ENCODE measurements at places on chromosomes 16 and 17.

GRCh38 chr17:74532115-74532514 is 840 bp upstream of the CD300LB start:
- DNase-seq: peak; percentile 18

- no peak for DNase-seq
Observed at GRCh38 chr17:6100146-6100545, 30.0 kb downstream of the WSCD1 start.

- DNase-seq: no peak
Observed at GRCh38 chr17:46026166-46027047, 27.4 kb downstream of the STH start.

GRCh38 chr16:72197545-72197944 is 25.6 kb upstream of the PMFBP1 start:
- no peak for DNase-seq

DNA sequence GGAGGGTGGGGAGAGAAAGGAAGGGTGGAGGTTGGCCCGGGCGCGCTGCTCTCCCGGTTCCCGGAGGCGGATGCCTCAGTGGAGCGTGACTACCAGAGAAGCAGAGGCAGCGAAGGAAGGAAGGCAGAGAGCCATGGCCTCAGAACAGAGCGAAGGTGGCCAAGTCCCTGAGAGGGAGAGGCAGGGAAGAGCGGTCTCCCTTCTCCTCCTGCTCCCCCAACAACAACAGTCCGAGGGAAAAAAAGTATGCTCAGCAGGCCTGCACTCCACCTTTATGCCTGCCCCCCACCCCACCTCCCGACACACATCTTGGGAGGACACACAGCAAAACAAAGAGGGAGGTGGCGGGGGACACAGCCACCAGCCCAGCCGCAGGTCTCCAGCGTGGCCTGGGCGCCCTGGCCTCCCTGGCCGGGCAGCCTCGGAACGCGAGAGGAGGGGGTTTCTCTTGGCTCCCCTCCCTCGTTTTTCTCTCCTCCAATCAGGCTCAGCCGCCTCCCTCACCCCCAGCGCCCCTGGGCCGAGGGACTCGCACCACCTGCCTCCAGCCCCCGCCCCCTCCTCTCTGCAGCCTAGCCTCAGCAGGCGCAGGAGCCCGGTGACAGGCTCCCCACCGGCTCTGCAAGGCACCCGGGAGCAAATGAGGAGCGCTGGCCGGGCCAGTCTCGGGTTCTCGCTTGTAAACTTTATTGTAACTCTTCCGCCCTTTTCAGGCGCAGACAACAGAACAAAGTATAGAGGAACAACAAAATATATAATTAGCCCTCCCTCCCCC is 1.1 kb upstream of the HOXB7 start:
- no peak for DNase-seq

DNA sequence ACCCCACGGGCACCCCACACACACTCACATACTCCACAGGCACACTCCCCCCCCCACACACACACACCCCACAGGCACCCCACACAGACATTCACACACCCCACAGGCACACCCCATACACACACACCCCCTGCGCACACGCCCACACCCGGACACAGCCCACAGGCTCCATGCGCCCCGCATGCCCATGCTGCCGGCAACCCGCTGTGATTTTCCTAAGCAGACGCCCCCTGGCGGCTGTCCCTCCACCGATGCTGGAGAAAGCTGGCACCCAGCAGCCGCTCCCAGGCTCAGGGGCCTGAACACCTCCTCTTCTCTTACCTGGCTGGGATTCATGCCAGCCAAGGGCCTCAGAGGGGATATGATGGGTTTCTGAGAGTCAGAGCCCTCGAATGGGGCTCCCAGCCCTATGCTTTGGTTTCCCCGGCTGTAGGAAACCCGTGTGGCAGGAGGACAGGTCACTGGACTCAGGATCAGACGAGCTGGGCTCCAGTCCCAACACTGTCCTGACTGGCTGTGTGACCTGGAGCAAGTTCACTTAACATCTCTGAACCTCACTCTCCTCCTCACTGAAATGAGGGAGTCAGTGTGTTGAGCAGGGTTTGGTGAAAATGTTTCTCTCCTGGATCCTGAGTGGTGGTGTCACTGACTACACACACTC is 19.6 kb upstream of the TNFRSF13B start:
- DNase-seq: peak; percentile 77

- no peak for DNase-seq
Observed at GRCh38 chr17:65093930-65094329, 37.4 kb upstream of the GNA13 start.

GRCh38 chr17:50207315-50207714 is 5.9 kb upstream of the COL1A1 start:
- no peak for DNase-seq

- DNase-seq: no peak
Observed at GRCh38 chr16:55035956-55036355, 105.3 kb downstream of the IRX5 start.

GRCh38 chr17:73142872-73143381 is 21.9 kb upstream of the SSTR2 start:
- peak; percentile 6 for DNase-seq

- no peak for DNase-seq
Observed at GRCh38 chr17:63675607-63676546, 24.0 kb downstream of the LIMD2 start.

DNA sequence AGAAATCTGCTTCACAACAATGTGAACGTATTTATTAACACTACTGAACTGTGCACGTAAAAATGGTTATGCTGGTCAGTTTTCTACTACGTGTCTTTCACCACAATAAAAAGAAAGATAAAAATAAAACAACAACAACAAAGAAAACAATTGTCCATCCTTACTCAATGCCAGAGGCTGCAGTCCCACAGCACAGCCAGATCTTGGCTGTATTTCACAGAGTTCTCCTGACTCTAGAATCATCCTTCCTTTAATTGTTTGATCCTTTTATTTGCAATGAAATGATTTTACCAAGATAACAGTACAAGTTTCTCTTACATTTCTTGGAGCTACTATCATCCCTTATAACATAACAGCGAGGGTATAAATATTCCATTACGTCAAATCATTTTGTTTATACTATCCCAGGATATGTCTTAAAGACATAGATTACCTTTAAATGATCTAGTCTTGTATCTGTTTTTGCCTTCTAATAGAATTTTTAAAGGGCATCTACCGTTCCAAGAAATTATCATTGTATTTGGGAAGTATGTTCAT is 103.3 kb downstream of the SLC39A11 start:
- DNase-seq: no peak

DNA sequence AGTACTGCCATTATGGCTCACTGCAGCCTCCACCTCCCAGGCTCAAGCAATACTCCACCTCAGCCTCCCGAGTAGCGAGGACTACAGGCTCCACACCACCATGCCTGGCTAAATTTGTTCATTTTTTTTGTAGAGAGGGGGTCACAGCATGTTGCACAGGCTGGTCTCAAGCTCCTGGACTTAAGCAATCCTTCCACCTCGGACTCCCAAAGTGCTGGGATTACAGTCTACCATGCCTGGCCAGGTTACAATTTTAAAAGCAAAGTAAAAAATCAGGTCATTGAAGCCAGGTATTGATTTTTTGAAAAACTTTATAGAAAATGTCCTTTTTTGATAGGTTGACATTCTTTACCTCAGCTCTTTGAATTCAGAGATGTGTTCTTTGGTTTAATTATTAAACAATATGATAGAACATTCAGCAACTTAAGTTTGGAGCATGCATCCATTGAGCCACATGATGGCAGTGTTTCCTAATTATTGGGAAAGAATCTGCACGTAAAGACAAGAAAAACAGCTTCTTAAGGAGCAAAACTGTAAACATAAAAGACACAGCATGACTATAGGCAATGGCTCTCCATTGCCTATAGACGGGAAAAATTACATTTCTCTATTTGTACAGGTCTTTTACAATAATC is 1.7 kb upstream of the SLC16A11 start:
- peak; percentile 83 for DNase-seq

DNA sequence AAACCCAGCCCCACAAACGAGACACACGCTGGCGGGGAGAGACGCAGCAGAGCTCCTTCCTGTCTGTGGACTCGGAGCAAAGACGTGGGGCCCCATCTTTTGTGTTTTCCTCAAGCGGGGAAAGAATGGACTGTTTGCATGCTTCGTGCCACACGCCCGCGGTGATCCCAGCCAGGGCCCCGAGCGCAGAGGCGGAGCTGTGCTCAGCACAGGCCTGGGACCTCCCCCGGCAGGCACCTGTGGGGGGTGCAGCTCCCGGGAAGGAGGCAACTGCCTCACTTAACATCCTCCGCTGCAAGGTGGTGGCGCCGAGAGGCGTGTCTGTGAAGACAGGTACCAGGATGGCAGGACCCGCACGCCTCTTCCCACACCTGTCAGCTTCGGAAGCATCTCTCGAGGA is 19.1 kb downstream of the TRARG1 start:
- DNase-seq: peak; percentile 23

GRCh38 chr17:44922746-44923470 is 7.6 kb upstream of the GFAP start:
- DNase-seq: no peak

DNA sequence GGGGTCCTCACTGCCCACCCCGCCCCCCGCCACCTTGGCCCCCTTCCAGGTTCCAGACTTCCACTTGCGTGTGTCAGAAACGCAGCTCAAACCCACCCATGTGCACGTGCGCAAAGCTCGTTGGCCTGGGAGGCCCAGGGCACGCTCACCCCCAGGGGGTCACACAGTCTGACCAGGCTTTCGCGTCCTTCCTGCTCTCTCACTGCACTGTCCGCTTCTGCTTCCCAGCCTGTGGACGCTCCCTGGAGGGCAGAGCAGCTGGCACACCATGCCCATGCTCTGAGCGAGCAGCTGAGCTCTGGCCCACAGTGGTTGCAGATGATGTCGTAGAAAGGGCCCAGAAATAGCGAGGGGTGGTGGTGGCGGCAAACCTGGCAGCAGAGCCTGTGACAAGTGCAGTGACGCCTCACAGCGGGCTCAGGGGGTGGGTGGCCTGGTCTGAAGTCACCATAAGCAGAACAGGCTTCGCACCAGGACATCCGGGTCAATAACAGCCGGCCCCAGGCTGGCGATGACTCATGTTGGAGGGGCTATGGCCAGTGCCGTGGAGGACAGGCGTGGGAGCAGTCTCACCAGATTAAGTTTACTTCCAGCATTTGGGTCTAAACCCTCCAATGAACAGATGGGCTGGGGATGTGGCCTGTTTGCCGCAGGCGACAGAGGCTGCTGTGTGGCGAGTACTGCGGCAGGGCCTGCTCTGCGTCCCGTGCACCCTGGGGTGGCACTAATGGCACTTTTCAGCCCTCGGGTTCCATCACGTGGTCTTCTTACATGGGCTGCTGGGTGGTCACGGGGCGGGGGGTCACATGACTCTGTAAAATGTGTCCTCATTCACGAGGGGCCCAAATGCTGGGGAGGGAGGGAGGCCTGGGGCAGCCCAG is 49.0 kb downstream of the NT5M start:
- DNase-seq: no peak

DNA sequence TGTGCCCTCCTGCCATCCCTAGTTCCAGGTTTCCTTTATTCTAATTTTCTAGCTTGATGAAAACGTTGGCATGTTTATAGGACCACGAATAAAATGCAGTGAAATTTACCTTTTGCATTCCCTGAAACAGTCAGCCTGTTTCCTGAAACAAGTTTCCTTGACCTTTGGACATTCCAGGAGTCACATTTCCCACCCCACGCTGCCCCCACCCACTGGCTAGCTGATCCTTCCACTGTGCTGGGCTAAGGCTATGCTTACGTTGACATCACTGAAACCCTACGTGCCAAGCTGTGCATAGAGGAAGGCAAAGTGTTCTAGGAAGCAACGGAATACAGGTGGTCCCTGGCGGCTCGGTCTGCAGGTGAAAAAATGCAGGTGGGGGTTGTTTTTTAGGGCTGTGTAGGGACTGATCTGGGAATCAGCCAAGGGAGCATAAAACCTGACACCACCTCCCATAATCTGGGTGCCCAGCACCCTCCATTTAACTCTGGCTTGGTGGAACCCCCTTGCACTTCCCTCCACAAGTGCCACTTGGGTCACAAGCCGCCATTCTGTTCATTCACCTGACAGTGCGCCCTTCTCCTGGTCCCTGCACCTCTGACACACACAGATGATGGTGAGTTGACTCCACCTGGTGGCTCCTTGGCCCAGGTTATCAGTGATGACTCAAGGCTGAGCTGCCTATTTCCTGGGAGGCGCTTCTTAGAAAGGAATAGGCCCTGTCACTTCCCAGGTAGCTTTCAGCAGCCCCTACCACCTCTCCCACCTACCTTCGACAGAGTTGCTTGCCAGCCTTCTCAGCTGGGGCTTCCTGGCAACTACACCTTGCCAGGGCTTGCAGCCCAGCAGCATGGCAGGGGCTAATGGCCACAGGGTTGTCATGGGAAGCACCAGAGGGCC is 83.7 kb downstream of the N4BP1 start:
- peak; percentile 34 for DNase-seq

GRCh38 chr17:16243801-16244567 is 27.0 kb downstream of the PIGL start:
- DNase-seq: no peak

GRCh38 chr17:4724650-4725049 is 6.6 kb upstream of the MED11 start:
- no peak for DNase-seq

DNA sequence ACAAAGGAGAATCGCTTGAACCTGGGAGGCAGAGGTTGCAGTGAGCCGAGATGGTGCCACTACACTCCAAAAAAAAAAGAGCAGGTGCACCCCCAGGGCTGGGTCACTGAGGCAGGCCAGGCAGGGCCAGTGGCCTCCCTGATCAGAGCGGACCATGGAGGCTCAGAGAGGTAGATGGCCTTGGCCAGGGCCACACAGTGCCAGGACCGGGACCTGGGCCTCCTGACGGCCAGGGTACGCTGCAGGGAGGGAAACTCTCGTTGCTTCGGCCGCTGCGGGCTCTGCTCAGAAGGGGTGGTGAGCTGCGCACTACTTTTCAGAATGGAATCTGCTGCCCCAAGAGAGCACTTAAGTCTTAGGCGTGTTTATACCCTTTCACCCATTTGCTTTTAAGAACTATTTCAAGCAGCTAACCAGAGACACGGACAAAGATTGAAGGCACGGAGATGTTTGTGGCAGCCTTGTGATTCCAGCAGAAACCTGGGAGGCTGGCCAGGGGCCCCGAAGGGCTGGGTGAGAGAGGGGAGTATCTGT is 17.1 kb downstream of the MYO1C start:
- DNase-seq: no peak
